ENCODE measurements at places on chromosomes 6 and 20.

DNA sequence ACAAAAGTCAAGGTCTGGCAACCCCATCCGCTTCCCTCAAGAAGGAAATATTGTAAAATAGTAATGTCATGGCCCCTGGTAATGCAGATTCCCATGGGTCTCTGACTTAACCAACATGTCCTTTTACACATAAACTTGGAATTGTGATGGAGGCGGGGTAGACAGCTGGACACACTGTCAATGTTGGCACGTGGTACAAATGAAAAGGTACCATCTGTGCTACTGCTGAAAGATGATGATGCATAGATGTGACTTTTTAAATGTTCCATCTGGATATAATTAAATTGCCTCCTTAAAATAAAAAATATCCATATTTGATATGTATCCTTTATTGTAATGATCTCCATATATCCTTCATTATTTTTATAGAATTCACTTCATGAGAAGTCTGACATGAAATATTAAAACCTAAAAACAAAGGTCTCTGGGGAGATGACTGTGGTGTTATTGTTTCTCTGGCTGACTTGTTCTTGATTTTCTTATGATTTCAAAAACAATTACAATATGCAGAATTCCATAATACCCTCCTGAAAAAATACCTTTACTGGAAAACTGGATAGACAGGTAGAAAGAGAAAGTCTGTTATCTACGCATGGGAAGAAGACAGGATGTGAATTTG lies 104.5 kb downstream of the MKKS start:
- no peak for DNase-seq
- H3K4me3 ChIP-seq, result no peak overlapping the region
- H3K27me3 ChIP-seq, result no peaks in the 10 kb centered on the region
- no peaks in the 10 kb centered on the region for H3K4me1 ChIP-seq

GRCh38 chr6:141540207-141540606 lies 592.5 kb upstream of the GJE1 start:
- no peaks in the 10 kb centered on the region for H3K36me3 ChIP-seq
- no peak overlapping the region for H3K4me3 ChIP-seq
- H3K27ac ChIP-seq, result no peak overlapping the region
- H3K4me1 ChIP-seq, result no peaks in the 10 kb centered on the region
- no peak for DNase-seq

- no peaks in the 10 kb centered on the region for H3K36me3 ChIP-seq
- no peak for DNase-seq
- H3K4me1 ChIP-seq, result peaks cover 18% of the 10 kb centered on the region
- no peak overlapping the region for H3K27ac ChIP-seq
- no peaks in the 10 kb centered on the region for H3K27me3 ChIP-seq
- H3K4me3 ChIP-seq, result no peak overlapping the region
Observed at GRCh38 chr20:10427060-10427692, 6.8 kb downstream of the MKKS start.

- H3K4me1 ChIP-seq, result no peaks in the 10 kb centered on the region
- no peak for DNase-seq
- H3K4me3 ChIP-seq, result no peak overlapping the region
- no peak overlapping the region for H3K27ac ChIP-seq
- no peaks in the 10 kb centered on the region for H3K27me3 ChIP-seq
- H3K36me3 ChIP-seq, result no peaks in the 10 kb centered on the region
Observed at GRCh38 chr6:123759472-123759871, 44.2 kb upstream of the NKAIN2 start.

DNA sequence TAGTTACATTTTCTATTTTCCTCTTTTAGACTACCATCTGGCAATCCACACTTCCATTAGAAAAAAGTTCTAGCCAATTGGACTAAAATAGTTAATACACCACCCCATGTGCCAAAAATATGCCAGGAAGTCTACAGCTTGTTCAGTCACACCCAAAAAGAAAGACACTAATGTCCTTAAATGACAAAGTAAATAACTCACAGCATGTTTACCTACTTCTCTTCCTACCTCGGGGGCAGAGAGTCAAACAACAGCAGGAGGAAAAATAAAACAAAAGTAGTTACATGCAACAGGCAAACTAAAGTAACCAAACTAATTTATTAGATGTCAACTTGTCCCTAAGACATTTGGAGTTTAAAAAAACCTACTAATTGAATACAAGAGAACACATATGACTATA lies 57.0 kb downstream of the UBE3D start:
- no peak overlapping the region for H3K27ac ChIP-seq
- no peak for DNase-seq
- H3K36me3 ChIP-seq, result no peaks in the 10 kb centered on the region
- H3K4me3 ChIP-seq, result no peak overlapping the region

- H3K4me1 ChIP-seq, result no peaks in the 10 kb centered on the region
- H3K36me3 ChIP-seq, result no peaks in the 10 kb centered on the region
- no peak overlapping the region for H3K4me3 ChIP-seq
- no peak overlapping the region for H3K27ac ChIP-seq
- DNase-seq, result no peak
- H3K27me3 ChIP-seq, result no peaks in the 10 kb centered on the region
Observed at GRCh38 chr6:88089708-88090107, 42.1 kb downstream of the SPACA1 start.

- peak overlapping the region; percentile 63 for H3K27ac ChIP-seq
- H3K4me1 ChIP-seq, result no peaks in the 10 kb centered on the region
- no peak for DNase-seq
- no peaks in the 10 kb centered on the region for H3K36me3 ChIP-seq
- H3K4me3 ChIP-seq, result no peak overlapping the region
Observed at GRCh38 chr6:110853754-110854477, 20.7 kb upstream of the AMD1 start.

- no peak overlapping the region for H3K4me3 ChIP-seq
- H3K4me1 ChIP-seq, result peaks cover 18% of the 10 kb centered on the region
- H3K36me3 ChIP-seq, result peaks cover 10% of the 10 kb centered on the region
- H3K27me3 ChIP-seq, result no peaks in the 10 kb centered on the region
- H3K27ac ChIP-seq, result no peak overlapping the region
Observed at GRCh38 chr20:35788796-35789195, 17.0 kb downstream of the PHF20 start.

DNA sequence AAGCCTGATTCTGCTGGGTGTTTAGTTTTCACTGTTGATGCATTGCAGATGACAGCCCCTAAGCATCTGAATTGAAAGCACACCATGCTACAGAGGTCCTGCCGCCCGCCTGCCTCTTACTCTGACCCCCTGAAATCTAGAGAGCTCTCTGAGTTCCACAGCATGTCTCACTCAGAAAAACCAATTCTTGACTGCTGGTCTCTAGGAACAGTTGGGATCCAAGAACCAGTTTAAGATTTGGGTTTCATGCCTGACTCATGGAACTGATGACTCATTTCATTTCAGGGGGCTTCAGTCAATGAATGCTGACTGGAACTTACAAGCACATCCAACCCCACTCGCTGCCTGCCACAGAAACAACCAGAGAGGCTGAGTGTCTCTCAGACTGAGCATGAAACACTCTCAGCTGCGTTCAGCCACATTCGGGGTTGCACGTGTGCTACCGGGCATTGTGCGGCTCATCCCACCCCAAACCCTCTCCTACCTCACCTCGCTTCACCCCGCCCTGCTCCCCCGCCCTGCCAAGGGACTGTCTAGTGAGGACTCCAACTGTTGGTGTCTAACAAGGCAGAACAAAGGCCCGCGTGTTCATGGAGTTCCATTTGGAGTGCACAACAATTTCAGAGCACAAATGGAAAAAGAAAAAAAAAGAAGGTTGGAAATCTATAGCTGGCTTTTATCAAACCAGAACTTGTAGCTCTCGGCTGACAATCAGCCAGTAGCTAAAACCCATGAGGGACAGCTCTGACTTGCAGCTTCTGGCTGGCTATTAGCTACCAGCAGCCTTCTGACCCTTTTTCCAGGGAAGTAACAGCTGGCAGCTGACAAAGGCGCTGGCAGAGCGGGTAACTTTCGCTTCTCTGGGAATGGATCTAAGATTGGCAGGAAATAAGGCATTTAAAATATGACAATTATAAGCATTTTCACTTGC lies 20.0 kb upstream of the TRAF3IP2 start:
- no peak for DNase-seq
- peak overlapping the region; percentile 74 for H3K27ac ChIP-seq
